AG08396 (cell line): ENCODE measurements at places on chromosomes 4 and X.

DNA sequence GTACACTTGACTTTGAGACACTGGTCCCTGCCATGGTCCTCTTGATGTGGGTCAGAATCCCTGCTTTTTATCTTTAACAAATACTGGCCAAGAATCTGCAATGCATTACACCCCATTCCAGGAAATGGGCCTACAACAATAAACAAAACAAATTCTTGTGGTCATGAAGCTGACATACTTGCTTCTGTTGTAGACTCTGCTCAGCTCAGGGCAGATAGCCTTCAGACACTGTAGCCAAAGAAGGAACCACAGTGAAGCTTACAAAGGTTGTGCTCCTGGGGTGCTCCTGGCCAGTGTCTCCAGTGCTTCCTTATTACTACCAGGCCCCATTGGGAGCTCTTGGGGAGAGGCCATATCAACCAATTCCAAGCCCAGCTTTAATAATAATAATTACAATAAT is 21.8 kb downstream of the KIAA1210 start:
- peak; percentile 23 for DNase-seq

DNA sequence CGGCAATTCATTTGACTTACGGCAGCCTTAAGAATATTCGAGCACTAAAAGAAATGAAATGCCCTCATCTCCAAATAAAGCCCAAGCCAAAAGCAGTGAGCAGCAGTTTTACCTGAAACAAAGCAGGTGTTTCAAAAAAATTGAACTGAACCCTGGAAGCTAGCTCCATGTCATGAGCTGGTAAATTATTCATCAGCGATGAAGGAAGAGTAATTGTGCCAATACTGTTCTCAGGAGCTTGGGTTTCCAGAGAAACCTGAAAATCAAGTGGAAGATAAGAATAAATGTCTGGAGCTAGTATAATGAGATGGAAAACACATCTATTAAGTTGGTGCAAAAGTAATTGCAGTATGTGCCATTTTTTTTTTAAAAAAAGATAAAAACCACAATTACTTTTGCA is 24.0 kb upstream of the PHKA2 start:
- no peak for DNase-seq

GRCh38 chr4:89101256-89102161 is 9.8 kb upstream of the TIGD2 start:
- no peak for DNase-seq

GRCh38 chr4:30726090-30726675 is 6.0 kb downstream of the PCDH7 start:
- DNase-seq, result no peak

DNA sequence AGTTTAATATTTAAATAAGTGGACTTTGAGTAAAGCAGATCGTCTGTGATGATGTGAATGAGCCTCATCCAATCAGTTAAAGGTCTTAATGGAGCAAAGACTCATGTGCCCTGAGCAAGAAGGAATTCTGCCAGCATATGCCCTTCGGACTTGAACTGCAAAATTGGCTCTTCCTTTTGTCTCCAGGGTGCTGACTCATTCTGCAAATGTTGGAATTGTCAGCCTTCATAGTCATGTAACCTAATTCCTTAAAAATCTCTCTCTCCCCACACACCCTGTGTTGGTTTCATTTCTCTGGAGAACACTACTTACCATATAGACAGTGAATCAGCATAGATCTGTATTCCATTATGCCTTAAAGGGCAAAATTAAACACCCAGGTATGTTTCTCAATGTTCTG is 609.8 kb upstream of the GALNTL6 start:
- DNase-seq, result no peak

- no peak for DNase-seq
These were observed 10.1 kb downstream of the SH3D19 start for GRCh38 chr4:151315212-151315886.

- no peak for DNase-seq
These were observed 288.4 kb downstream of the CRLF2 start for GRCh38 chrX:924017-924416.

DNA sequence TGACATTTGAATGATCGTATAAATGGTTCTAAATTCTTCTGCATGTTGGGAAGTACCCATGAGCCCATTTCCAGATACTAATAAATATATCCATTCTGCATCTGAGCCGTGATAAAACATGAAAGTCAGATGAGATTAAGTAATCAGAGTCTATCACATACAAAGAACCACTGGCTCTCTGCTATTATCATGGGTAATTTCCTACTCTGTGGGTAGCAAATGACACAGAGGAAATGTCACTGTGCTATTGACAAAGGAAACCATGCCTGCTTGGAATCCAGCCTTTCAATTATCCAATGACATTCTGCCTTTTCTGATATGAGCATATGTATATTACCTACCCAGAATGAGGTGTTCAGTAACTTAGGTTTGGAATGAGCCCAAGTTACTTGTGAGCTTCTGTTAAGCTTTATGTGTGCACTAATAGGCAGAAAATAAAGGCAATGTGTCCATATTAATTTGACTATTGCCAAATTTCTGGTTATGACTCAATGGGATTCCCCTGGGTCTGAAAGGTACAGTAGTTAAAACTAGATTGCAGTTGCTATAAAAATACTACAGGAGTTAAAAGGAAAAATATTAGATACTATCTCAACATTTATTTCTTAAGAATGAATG is 238.7 kb upstream of the KCNIP4 start:
- no peak for DNase-seq

GRCh38 chr4:92825256-92825655 is 521.5 kb downstream of the GRID2 start:
- DNase-seq, result no peak

- no peak for DNase-seq
These were observed 71.8 kb downstream of the NBDY start for GRCh38 chrX:56800801-56801200.

DNA sequence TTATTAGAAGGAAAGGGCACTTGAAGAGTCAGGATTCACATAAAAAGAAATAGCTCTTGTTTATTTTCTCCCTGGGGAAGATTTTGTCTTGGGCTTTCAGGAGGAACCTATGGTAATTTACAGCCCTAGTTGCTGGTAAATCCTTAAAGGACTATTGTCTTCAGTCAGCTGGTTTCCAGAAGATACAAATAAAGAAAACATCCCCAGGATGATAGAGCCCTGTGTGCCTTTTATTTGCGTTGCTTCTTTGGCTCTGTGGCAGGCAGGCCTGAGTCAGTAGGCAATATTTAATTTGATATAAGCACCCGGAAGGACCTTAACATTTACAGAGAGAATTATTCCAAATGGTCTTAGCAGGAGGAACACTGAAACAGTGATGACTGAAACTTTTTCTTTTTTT is 131.0 kb upstream of the SLC34A2 start:
- no peak for DNase-seq

GRCh38 chr4:11739992-11740391 is 311.3 kb upstream of the HS3ST1 start:
- no peak for DNase-seq

DNA sequence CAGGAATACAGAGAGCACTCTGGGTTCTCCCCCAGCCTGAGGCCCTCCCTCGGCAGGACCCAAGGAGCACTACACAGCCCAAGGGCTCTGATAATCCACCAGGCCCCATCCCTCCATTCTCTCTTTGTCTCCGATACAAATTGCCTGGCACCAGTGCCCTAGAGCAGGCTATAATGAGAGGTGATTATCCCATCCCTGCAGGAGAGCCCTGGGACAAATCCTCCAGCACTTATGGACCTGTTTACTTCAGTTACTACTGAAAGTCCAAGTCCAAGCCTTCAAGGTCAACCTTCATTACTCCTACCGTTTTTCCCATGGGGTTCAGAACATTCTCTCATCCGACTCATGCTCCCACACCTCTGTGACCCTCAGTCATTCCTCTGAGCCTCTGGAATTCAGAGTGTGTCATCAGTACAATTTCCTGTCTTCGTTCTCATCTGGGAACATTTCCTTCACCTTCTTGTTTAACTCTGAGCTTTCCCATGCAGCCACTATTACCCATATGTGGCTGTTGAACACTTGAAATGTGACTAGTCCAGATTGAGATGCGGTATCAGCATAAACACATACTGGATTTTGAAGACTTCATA is 299.0 kb downstream of the RAPGEF2 start:
- DNase-seq, result peak; percentile 58

GRCh38 chr4:84914686-84915395 is 51.6 kb downstream of the WDFY3 start:
- DNase-seq, result no peak

DNA sequence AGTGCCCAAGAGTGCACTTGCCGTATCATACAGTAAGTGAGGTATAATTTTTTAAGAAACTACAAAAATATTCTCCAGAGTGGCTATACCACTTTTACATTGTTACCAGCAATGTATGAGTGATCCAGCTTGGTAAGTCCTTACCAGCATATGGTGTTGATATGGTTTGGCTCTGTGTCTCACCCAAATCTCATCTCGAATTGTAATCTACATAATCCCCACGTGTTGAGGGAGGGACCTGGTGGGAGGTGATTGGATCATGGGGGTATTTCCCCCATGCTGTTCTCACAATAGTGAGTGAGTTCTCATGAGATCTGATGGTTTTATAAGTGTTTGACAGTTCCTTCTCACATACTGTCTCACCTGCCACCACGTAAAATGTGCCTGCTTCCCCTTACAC is 44.8 kb downstream of the RBMX start:
- DNase-seq, result no peak

DNA sequence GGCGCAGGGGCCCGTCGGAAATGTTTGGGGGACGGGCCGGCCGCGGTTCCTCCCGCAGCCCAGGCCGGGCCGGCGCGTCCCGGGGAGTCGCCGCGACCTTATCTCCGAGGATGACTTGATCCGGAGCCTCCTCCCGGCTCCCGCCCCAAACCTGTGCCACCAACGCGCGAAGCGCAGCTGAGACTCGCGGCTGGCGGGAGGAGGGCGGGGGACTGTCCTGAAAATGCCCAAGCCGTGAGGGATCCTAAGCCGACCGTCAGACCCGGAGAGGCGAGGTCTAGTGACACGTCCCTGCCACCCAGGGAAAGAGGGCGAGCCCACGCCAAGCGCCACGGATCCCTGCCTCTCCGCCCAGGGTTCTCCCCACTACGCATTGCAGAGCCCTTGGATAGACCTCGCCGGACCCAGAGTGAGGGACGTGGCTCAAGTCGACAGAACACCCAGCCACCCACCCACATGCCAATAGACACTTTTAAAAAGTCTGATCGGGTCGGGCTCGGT is 26.9 kb downstream of the UTP14A start:
- DNase-seq, result no peak

DNA sequence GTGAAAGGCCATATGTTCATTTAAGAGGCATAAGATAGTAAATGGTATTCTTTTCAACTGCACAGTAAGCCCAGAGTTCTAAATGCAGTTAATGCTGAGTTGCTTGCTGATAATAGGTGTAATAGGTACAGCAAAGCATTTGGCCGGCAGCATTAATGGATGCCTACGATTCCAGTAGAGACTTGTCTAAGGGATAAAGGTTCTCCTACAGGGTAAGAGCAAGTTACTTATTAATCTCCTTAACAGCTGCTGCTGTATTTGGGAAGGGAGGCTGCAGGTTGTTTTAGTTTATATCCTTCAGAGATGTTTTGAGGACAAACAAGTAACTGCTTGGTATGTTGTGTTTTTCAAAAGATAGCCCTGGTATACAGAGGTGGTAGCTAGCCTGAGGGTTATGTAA is 16.8 kb downstream of the TSPAN7 start:
- DNase-seq, result no peak

GRCh38 chr4:110704748-110705439 is 82.0 kb upstream of the PITX2 start:
- DNase-seq, result no peak

DNA sequence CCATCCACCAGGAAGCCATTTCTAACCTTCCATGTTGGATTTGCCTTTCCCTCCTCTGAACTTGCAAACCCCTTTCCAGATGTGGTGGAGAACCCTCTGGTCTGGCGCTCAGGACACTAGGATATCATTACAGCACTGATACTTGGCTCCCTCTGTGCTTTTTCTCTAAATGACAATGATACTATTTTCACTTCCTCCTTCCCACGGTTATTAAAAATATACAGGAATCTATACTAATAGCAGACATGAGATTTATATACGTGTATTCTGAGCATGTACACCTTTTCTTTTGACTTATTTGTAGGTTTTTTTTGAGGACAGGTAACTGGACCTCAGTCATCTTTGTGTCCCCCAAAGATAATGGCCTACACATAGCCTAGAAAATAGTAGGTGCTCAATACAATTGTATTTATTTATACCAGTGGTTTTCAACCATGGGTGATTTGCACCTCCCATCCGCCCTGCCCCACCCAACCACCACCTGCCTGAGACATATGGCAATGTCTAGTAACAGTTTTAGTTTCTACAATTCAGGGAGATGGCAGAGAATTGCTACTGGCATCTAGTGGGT is 60.4 kb upstream of the PLAC8 start:
- no peak for DNase-seq

DNA sequence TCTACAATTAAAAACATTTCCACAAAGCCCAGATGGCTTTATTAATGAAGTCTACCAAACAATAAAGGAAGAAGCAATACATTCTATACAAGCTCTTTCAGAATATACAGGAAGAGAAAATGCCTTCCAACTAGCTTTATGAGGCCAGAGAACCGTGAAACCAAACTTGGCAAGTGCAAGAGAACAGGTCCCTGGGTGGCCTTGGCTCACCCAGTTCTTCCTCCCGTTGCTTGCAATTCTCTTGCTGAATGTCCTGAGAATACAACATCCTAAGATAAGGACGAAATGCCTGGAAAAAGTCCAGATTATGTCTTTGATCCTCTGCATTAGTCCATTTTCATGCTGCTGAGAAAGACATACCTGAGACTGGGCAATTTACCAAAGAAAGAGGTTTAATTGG is 204.9 kb downstream of the MAD2L1 start:
- DNase-seq, result no peak

DNA sequence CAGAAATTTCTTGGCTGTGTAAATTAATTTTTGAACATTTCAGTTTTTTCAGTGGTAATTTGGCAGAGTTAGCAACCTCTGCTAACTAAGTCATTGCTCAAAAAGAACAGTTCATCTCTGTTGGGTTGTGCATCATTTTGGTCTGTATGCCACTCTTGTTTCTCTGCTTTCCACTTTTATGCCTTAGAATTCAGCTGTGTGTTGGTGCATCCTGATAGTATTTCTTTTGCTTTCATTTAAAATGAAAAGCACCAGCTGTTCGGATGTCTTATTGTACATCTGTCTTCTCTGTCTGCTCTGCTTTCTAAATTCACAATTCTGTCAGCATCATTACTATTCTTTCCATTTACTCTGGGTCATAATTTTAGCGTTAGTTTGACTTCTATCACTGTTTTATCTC is 388.2 kb upstream of the NDST4 start:
- DNase-seq, result no peak

- DNase-seq, result no peak
These were observed 282.7 kb downstream of the UNC5C start for GRCh38 chr4:95265814-95266740.

GRCh38 chrX:111101580-111101979 is 5.6 kb downstream of the PAK3 start:
- DNase-seq, result no peak

DNA sequence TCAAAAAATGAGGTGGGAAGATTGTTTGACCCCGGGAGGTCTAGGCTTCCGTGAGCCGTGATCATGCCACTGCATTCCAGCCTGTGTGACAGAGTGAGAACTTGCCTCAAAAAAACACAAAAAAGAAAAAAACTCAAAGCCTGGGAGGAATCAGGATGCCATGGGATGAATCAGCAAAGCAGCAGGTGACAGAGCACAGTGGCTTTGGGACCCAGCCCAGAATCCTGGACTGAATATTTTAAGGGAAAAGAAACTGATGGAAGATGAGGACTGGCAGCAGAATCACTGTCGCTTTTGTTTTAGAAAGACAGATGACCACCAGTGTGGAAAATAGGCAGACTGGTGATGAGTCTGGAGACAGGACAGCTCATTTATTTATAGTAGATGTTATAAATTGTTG is 16.6 kb downstream of the S100G start:
- peak; percentile 55 for DNase-seq

- DNase-seq, result no peak
These were observed 19.1 kb downstream of the MFAP3L start for GRCh38 chr4:170007113-170007512.
